ENCODE measurements at places on chromosomes 7 and 10.

DNA sequence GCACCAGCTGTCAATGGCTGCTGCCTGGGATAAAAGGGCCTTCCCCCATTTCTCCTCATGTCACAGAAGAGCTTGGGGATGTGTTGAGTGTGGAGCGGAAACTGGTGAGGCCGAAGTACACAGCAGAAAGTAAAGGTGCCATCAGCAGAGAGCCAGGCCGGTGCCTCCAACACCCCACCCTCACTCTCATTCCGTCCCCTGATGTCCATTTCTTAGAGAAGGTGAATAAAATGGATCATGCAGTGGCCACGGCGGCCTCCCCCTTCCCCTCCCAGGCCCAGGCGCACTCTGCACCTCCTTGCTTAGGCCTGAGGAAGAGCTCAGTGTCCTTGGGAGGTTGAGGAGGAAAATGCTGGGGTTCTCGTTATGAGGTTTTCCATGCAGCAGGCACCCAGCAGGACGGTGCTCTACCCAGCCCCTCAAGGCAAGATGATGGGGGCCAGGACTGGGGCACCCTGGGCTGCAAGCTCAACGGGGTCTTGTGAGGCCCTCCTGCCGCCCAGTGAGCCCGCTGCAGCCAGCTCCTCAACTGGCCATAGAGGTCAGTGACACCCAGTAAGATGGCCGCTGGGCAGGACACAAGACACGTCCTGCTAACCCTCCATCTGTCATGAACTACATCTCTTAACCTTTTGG lies 163.9 kb downstream of the ADARB2 start:
- DNase-seq: no peak

- no peak for DNase-seq
Observed at GRCh38 chr10:125961743-125962142, 65.4 kb downstream of the FANK1 start.

- no peak for DNase-seq
Observed at GRCh38 chr10:113261161-113261560, 291.7 kb upstream of the HABP2 start.

- DNase-seq: no peak
Observed at GRCh38 chr10:13984647-13985155, 346.0 kb downstream of the FRMD4A start.

DNA sequence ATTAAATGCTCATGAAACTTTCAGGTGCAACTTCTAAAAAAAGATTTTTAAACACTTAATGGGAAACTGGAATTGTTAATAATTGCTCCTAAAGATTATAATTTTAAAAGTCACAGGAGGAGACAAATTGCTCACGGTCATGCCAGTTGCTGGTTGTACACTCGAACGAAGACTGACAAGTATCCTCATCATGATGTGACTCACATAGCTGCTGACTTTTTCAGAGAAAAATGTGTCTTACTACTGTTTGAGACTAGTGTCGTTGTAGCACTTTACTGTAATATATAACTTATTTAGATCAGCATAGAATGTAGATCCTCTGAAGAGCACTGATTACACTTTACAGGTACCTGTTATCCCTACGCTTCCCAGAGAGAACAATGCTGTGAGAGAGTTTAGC lies 79.3 kb downstream of the ITGB8 start:
- no peak for DNase-seq

DNA sequence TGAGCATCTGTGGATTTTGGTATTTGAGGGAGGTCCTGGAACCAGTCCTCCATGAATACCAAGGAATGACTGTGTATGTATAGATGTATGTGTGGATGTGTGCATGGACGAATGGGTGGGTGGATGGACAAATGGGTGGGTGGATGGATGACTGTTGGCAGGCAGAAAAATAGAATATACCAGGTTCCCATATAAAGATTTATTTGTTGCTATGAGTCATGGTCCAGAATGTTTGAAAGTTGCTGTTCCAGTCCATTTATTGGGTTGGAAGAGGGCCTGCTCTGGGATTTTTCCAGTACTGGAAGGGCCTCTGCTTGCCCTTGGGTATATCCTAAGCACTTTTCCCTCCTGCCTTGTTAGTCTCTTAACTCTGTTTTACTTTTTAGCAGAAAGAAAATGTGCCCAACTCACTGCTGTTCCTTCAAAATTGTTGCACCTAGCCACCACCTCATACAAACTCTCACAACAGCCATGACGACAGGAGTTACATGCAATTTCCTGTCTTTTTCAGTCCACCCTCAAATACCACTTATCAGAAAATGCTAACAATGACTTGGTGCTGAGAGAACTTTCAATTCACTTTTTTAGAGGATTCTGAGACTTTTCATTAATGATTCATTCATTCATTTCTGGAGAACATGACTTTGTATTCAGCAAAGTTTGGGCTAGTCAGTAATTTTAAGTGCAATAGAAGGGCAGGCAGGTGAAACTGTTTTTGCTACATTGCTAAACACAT lies 108.1 kb downstream of the EEPD1 start:
- DNase-seq: no peak

GRCh38 chr7:157238087-157238486 lies 98.7 kb upstream of the DNAJB6 start:
- no peak for DNase-seq

GRCh38 chr10:114173921-114174694 lies at the start of gene CCDC186:
CCDC186 (minus strand) TSS chr10:114174203; CDS start chr10:114163268, 10,935 bp downstream.
- peak; percentile 95 for DNase-seq

- DNase-seq: no peak
Observed at GRCh38 chr7:66050337-66050957, 25.2 kb upstream of the ASL start.

DNA sequence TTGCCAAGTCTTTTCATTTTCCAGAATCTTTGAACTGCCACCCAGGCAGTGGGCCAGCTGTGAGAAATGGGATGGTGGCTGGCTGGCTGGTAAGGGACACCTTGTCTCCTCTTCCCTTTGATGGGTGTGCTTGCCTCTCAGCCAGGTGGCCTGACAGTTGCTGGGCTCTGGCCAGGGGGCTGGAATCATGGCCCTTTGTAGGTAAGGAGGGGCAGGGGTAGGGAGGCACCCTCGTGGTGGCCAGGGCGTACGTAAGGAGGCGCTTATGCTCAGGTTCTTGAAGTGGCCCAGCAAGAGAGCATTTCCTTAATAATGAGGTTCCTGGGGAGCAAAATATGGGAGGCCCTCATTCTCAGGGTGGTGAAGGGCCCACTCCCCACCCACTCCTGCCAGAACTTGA lies 33.0 kb upstream of the GOLGA7B start:
- no peak for DNase-seq

GRCh38 chr10:117674646-117675045 lies 132.1 kb downstream of the EMX2 start:
- no peak for DNase-seq

DNA sequence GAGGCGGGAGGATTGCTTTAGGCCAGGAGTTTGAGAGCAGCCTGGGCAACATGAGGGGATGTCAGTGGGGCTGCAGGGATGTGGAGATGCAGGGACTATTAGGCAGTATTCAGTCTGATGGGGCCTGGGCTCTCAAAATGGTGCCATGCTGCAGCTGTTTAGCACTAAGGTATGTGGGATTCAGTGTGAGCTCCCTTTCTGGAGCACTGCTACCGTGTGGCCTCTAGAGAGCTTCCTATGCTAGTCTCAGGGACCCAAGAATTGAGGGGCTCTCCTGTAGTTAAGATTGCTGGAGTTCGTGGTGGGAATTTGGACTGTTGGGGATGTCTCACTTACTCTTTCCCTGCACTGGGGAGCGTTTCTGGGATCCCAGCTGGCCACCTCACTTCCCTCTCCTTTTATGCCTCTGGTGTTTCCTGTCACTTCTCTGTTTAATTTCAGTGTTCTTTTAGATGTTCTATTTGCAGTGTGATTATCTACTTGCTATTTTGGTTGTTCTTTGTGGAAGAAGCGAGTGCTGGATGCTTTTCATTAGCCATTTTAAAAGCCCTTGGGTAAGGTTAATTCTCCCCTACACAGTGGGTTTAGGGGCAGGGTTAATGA lies 23.4 kb downstream of the LSMEM1 start:
- no peak for DNase-seq

DNA sequence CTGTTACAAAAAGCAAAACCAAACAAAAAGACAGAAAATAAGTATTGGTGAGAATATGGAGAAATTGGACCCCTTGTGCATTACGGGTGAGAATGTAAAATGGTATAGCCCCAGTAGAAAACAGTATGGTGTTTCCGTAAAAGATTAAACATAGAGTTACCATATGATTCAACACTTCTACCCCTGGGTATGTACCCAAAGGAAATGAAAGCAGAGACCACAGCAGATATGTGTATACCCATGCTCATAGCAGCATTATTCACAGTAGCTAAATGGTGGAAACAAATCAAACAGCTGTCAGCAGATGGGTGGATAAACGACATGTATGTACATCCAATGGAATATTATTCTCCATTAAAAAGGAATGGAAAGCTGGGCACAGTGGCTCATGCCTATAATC lies 42.4 kb downstream of the STARD3NL start:
- no peak for DNase-seq

- no peak for DNase-seq
Observed at GRCh38 chr7:29454464-29454863, 109.2 kb upstream of the PRR15 start.

GRCh38 chr7:149490083-149490760 lies 7.4 kb downstream of the ZNF746 start:
- no peak for DNase-seq

GRCh38 chr7:139720705-139721231 lies 57.0 kb downstream of the HIPK2 start:
- no peak for DNase-seq

- DNase-seq: no peak
Observed at GRCh38 chr10:83023662-83024061, 1115.6 kb upstream of the GHITM start.

- DNase-seq: no peak
Observed at GRCh38 chr7:88500131-88500530, 193.4 kb upstream of the STEAP4 start.

- no peak for DNase-seq
Observed at GRCh38 chr10:86712317-86712707, 44.0 kb downstream of the LDB3 start.

DNA sequence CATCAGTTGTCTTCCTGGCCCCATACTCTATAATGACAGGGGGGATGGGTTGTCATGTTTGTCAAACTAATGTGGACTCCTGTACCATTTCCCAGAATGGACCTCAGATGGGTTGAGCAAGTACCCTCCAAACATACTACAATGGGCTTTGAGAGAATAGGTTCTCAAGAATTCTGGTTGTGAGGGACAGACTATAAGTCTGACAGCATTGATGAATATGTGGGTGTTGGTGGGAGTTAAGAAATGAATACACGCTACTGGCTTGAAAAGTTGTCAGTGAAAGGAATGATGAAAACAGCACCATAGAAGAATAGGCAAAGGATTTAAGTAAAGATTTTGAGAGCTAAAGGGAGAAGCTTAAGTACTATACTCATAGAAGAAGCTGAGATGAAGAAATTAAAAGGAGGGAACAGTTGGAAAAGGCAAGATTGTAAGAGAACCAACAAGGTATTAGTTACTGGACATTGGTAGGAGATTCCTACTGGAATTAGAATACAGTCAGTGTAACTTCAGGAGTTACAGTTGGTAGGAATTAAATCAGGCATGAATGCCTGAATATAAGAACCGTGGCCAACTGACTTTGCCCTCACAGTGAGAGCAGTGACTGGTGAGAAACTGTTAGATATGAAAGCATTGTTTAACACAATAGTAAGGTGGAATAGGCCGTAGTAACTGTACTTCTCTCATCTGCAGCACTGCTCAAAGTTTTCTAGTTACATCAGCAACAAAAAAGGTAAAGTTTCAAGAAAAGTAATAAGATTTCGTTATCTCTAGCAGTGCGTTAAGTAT lies 86.3 kb downstream of the LCOR start:
- no peak for DNase-seq

- no peak for DNase-seq
Observed at GRCh38 chr7:77606562-77606961, 69.5 kb downstream of the PTPN12 start.

GRCh38 chr7:77944183-77945182 lies 145.9 kb downstream of the PHTF2 start:
- DNase-seq: no peak

Data from NCI-H345 (cell line).